ENCODE measurements at places on chromosomes 11 and 22.
A peak's percentile ranks its signal among the peaks of the same experiment; 100 is the strongest.

- no peak for DNase-seq
Measured at GRCh38 chr22:22009661-22010060, 27.1 kb upstream of the TOP3B start.

GRCh38 chr11:9899676-9900075 lies 235.8 kb downstream of the SWAP70 start:
- DNase-seq: no peak

DNA sequence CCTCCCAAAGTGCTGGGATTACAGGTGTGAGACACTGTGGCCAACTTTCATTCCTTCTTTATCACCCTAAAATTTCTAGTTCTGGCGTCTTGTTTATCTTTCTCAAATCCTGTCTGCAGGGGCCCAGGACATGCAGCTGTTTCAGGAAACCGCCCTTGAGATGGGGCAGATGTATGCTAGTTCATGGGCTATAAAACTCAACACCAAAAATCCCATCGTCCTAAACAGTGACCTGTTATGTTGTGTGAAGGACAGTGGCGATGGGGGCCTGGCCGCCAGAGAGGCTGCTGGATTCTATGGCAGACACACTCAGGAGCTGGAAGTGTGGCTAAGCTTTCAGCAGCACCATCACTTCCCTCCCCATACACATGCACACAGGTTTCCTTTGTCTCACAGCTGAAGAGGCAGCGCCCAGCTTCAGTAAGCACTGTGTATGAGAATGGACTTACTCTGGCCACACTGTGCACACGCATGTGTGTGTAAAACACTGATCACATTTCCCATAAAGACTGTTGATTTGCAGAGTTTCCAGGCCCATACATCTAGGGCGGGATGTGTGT lies 36.7 kb downstream of the MARK2 start:
- DNase-seq: no peak

- peak; percentile 27 for DNase-seq
Measured at GRCh38 chr22:44024288-44024921, at the start of gene PARVB. Gene PARVB, plus strand, starts transcription at chr22:44024302. Its CDS starts 38 bp downstream, at chr22:44024340.

GRCh38 chr11:107752949-107753822 lies 41.3 kb upstream of the SLN start:
- DNase-seq: no peak

DNA sequence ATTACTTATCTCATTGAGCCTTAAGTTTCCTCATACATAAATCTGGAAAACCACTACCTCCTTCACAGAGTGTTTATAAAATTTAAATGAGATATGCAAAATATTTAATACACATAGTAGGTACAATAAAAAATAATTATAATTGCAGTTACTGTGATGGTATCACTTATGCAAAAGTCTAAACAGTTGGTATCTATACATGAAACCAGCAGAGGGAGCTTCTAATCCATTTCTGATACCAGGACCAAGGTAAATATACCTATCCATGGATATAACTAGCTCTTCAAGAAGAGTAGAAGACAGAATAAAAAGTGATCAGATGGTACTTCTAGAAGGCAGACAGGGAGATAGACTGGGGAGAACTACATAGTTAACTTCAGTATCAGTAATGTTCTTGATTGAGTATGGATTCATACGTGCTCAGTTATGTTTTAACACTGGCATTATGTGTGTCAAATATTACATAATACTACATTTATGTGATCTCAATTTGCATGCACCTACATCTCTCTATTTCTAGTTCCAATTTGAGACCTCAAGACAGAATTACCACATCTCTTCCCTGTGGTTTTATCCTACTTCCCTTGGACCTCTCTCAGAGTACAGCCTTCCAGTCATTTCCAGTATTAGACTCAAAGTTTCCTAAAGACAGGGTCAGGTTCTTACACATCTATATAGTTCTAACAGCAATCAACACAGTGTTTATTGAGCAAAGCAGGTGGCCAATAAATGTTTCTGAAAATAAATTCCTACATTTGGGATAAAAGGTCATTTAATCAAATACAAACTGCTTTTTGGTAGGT lies 13.7 kb upstream of the TSG101 start:
- no peak for DNase-seq
